ENCODE measurements at places on chromosomes 2 and 18.

DNA sequence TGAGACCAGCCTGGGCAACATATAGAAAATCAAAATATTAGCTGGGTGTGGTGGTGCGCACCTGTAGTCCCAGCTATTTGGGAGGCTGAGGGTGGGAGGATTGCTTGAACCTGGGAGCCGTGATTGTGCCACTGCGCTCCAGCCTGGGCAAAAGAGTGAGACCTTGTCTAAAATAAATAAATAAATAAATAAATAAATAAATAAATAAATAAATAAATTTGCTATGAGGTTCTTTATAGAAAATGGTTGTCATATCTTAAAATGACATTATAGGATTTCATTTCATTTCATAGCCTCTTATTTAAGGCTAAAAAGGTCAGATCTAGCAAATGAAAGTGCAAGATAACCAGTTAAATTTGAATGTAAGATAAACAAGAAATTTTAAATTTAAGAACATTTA lies 193.0 kb downstream of the NAPG start:
- DNase-seq, result no peak

GRCh38 chr2:136162438-136162837 lies 44.5 kb upstream of the CXCR4 start:
- no peak for DNase-seq

- DNase-seq, result peak; percentile 30
These were observed at the start of gene TMEM163 for GRCh38 chr2:134718817-134719814. TMEM163 (minus strand) TSS chr2:134719000.

DNA sequence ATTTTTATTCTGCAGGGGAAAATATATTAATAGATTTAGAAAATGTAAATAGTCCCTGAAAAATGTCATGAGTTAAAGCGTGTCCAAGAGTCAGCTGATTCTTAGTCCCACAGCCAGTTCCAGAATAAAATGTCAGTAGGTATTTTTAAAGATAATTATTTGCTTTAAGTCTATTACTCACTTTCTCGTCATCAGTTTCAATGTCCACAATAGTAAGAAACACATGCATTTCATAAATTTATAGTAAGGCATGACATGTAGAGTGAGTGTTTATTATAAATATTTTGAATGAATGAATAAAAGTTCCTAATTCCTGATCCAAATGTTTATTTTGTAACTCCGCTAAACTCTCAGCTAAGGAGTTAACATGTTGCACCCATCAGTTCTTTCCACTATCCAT lies 1044.0 kb upstream of the PIK3C3 start:
- DNase-seq, result no peak

DNA sequence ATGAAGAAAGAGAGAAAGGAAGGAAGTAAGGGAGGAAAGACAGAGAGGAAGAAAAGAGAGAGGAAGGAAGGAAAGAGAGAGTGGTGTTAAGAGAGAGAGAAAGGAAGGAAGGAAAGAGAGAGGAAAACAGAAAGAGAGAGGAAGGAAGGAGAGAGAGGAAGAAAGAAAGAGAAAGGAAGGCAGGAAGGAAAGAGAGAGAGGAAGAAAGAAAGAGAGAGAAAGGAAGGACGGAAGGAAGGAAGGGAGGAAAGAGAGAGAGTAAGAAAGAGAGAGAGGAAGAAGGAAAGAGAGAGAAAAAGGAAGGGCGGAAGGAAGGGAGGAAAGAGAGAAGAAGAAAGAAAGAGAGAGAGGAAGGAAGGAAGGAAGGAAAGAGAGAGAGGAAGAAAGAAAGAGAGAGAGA lies 127.4 kb downstream of the GALNT3 start:
- DNase-seq, result no peak

DNA sequence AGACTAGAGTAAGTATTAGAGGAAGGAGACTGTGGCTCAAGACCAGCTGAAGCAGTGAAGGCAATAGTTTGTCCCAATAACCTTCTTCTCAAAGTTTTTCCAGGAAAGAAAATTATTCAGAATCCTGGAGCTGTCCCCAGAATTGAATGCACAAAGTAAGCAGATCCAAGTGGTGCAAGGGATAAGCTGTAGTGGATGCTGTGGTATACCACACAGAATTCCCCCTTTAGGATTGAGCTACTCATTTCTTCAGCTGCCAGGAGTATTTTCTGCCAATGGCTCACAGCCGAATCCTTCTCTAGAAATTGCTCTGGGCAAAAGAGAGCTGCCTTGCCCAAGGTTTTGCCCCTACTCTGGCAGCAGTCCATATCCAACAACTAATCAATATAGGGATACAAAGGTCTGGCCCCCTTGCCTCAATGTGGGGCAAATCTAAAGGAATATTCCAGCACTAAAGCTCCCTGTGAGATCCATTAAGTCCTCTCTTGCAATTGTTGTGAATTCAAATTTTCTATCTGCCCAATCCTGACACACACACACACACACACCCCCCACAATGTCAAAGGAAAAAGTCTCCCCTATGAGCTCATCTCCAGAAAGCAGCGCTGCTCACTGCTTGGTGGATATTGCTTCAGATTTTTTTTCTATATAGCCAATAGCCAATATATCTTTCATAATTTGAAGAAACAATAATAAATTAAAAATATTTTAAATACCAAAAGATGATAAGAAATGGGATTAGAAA lies 18.4 kb upstream of the TCF7L1 start:
- no peak for DNase-seq

GRCh38 chr18:76654577-76654976 lies 159.5 kb upstream of the ZNF516 start:
- DNase-seq, result no peak

DNA sequence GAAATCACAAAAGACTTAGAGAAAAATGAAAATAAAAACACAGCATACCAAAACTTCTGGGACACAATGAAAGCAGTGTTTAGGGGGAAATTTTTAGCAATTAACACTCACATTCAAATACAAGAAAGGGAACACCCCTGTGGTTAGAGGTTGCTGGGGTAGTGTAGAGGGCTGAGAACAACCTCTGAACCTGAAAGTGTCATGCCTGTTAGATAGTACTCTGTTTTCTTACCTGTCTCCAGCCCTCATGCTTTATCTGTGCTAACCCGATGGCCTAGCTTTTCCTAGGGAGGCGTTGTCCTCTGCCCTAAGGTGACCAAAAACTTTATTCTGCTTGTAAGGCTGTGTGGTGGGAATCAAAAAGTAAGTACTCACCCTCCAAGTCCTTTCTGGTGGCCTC lies 122.6 kb upstream of the OTX1 start:
- no peak for DNase-seq

DNA sequence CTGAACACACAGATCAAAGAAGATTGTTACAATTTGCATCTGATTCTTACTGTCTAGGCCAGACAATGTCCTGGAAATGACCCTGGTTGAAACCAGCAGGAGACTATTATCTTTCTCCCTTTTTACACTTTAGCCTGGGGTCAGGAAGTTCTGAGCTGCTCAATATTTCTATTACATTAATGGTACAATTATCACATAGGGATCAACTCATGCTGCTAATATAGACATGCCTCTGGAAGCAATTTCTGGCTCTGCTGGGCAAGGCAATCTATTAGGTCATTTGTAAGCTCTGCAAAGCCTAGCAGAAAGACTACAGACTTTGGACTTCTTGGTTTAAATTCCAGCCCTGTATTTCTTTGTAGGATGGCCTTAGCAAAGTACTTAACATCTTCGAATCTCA lies 205.3 kb downstream of the LRP1B start:
- no peak for DNase-seq

DNA sequence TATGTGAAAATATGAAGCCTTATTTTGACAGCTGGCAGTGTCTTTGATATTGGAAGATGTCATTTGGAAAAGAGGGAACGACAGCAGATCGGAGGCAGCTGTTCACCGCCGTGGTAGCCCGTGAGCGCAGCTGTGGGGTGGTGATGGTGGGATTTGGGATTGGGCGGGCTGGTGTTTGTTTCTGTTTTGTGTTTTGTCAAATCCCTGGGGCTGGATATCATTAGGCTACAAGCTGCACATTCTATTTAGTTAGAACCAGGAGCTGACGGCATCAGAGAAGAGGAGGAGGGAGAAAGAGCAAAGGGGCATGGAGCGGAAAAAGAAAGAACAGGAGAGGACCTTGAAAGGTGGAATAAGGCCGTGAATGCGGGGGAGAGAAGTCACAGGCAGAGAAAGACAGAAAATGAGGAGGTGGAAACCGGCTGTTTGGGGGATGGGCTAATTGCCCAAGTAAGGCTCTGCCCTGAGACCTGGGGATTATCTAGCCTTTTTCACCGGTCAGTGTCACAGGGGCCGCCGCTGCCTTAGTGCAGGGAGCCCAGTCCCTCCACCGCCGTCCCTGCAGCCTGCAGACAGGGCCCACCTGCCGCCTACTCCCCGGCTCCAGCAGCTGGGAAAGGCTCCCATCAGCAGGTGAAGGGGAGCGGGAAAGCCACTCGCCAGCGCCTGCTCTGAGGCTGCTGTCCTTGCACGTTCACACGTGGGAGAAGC lies 88.0 kb downstream of the ZCCHC2 start:
- DNase-seq, result no peak

GRCh38 chr2:242015108-242016065 lies 145.9 kb downstream of the RTP5 start:
- no peak for DNase-seq

DNA sequence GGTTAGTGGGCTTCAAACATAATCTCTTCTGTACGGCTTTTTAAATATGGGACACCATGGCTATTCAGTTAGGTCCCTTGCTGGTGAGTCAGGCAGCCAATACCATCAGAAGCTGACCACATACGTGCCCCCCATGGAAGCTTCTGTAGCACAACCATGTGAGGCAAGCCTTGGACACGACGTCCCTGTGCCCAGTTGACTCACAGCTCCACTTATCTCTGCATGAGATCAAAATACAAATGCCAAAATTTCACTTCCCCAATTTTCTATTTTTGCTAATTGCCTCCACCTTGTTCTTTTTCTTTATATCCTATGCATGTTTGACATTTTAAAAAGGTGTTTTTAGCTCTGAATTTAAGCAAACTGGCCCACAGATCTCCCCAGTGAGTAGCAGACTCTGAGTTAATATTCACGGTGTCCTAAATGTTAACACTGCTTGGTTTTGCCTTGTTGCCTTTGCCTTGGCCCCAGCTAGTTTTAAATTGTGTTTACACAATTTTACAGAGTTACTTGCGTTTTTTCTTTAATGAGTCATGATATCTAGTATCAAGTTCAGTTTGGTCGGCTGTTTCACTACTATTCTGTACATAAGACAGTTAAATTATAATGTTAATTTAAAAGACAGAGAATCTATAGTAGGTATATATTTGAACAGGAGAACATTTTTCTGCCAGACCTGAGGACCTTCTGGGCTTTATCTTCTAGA lies 77.5 kb downstream of the CDCA7 start:
- DNase-seq, result no peak

- no peak for DNase-seq
These were observed 324.5 kb upstream of the UBE2E3 start for GRCh38 chr2:180655842-180656454.

- DNase-seq, result peak; percentile 48
These were observed 405 bp downstream of the SP3 start for GRCh38 chr2:173964565-173965371.

- no peak for DNase-seq
These were observed 86.2 kb upstream of the HS6ST1 start for GRCh38 chr2:128404709-128405466.

- no peak for DNase-seq
These were observed 61.4 kb upstream of the TUBA3E start for GRCh38 chr2:130259594-130259993.

- DNase-seq, result no peak
These were observed 197.8 kb downstream of the TNS1 start for GRCh38 chr2:217804791-217805667.

DNA sequence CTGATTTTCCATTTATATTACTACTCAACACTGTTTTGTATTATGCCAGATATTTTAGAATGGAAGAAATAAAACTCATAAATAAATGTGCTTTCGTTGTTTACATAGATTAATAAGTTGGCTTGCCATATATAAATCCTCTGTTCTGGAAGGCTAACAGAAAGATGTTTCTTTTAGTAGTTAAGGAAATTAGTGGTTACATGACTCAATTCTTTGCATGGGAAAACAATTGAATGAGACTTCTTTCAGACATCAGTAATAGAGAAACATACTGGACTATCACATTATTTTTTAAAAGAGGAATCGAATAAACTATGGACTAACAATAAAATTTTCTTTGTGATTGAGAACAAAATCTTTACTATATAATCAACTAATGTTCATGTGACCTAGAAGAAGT lies 336.5 kb downstream of the KCNS3 start:
- DNase-seq, result no peak

GRCh38 chr2:127072970-127073369 lies 34.0 kb downstream of the BIN1 start:
- DNase-seq, result no peak

- DNase-seq, result no peak
These were observed 46.7 kb upstream of the FLACC1 start for GRCh38 chr2:201403880-201404279.

DNA sequence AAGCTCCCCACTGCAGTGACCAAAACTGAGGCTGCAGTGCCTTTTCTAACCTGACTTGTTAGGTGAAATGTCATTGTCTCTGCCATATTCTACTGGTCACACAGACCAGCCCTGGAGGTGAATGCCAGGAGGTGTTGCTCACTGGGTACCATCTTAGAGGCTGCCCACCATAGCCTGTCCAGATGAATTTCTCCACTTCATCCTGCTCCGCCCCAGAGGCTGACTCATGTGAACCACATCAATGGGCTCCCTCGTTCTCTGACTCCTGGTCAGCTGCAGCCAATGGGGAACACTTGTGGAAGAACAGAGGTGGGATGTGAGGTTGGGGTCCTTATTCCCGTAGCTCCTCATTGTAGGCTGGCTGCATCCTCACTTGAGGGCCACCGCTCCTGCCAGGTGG lies 3.4 kb upstream of the NARS1 start:
- DNase-seq, result no peak

DNA sequence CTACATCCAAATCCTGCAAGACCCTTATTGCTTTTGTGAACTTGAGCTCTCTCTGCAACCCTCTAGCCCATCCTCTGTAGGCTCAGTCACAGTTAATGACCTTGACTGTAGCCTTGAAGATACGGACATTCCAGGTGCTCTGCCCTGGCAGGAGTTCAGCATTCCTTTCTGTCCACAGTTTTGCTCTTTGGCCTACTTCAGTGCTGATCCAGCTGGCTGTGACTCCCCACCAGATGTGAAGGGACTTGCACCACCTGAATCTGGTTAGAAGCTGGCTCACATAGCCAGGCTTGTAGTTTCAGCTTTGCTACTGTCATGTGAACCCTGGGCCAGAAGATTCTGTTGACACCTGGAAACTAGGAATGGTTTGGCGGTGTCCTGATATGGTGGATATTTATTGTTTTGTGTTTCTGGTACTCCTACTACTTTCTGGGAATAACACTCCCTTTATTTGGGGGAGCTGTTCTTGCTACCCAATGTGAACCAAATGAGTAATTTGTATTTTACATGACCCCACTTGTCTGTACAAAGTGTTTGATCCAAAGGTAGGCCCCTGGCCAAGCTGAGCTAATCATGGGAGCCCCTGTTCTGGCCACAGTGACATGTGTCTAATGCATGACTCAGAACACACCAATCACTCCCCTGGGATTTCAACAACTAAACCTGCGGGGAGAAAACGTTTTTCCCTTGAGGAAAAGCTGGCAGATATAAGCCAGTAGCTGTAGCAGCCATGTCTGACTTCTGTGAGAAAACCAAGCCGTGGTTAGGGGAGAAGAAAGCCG lies 73.4 kb downstream of the CDCA7 start:
- no peak for DNase-seq

GRCh38 chr2:238942080-238942725 lies 94.3 kb downstream of the TWIST2 start:
- no peak for DNase-seq

GRCh38 chr18:79379251-79379905 lies 16.4 kb upstream of the NFATC1 start:
- no peak for DNase-seq

Data from DMS153 (cell line).